Lung (tissue), 17 donors: ENCODE measurements at places on chromosomes 6 and 20.

DNA sequence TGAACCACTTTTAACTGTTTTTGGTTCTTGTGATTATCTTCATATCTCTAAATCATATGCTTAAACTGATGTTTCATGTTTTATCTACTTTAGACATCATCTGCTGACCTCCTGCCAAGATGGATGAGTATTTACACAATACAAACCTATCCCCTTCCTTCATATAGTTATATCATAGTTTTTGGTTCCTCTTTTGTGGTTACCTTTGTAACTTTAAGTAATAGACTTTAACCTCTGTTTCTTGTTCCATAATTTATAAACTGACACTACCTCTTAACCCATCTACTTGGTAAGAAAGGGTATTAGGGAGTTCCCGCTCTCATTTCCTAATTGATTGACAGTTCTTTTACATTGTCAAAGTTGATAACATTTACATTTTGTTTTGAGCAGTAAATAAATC, 11.9 kb downstream of the PCMT1 start:
- DNase-seq, result no peak

DNA sequence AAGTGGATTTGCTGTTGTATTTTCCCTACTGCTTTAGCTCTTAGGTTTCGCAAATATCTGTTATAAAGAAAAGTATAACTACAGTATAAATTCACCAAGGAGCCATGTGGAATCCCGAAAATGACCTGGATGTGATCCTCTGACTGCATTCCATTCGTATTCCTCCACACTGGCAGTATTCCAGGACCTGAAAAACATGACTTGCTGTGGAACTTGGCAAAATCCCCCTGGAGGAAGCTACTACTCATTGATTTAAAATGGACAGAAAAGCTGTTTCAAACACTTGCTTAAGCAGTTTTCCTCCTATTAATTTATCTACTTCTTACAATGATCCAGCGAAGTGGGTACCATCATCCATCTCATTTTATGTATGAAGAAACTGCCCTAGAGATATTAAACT, 13.3 kb upstream of the ENPP5 start:
- peak; percentile 32 for DNase-seq

- DNase-seq, result no peak
Measured at GRCh38 chr20:48094196-48094749, 309.0 kb upstream of the SULF2 start.

GRCh38 chr6:11432713-11433450, 104.7 kb upstream of the TMEM170B start:
- no peak for DNase-seq

- no peak for DNase-seq
Measured at GRCh38 chr6:138455746-138456400, 43.4 kb downstream of the NHSL1 start.

DNA sequence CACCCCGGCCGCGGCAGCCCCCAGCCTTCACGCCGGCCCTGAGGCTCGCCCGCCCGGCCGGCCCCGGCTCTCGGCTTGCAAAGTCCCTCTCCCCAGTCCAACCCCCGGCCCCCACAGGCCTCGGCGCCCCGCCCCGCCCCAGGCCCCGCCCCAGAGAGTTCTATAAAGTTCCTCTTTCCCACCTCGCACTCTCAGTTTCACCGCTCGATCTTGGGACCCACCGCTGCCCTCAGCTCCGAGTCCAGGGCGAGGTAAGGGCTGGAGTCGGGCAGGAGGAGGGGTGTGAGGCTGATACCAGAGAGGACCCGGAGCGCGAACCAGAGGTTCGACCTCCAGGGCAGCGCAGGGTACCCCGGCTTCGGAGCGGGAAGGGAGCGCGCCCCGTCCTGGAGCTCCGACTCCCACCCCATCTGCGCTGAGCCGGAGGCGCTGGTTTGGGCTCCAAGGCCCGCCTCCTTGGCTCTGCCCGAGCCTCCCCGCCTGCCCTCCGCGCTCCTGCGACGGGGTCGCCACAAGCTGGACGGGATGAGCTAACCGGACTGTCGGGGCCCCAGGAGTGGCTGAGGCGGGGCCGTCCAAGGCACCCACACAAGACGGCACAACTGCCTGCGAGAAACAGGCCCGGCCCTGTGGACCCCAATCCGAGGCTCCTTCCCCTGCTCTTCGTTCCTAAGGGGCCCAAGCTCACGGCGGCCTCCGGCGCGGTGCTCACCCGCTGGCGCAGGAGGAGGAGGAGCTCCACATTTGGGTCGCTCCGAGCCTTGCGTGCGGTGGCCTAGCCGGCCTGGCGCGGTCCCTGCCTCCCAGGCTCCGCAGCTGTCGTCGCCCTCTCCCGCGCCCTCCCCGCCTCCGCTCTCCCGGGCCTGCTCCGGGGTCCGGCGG, at the start of gene IRF4:
IRF4 (plus strand) TSS at position 194 of the 882 bp plus-strand sequence. CDS start 1,401 bp downstream, outside the sequence.
- DNase-seq, result no peak

DNA sequence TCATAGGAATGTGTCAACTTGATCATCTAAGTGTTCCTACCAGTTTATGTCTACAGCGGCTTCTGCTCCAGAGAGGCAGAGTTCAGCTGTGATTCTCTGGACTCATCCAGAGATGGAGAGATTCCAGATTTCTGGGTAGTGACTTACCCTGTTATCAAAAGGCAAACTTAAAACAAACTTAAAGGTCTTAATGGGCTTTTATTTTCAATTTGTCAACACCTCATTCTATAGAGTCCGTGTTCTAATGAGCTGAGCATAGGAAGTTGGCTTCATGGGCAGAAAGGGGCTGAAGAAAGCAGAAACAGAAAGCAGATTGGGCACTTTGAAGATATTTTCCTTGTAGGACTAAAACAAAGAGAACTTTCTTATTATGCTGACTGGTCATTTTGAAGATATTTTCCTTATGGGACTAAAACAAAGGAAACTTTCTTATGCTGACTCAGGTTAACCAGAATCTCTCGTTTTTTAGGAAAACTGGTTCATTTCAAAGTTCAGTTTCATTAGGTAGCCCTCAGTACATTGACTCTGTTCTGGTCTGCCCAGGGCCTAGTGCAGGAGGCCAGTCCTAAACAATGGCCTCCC, 185.1 kb downstream of the CDH26 start:
- DNase-seq, result peak; percentile 68

- DNase-seq, result no peak
Measured at GRCh38 chr20:3970016-3970415, 45.3 kb downstream of the RNF24 start.

- DNase-seq, result peak; percentile 74
Measured at GRCh38 chr6:148509119-148509799, 166.6 kb downstream of the SASH1 start.

GRCh38 chr6:30814146-30815040, 69.9 kb upstream of the DDR1 start:
- DNase-seq, result no peak

GRCh38 chr6:152232501-152233151, 404.5 kb downstream of the SYNE1 start:
- peak; percentile 59 for DNase-seq
